ENCODE measurements at places on chromosomes 6 and 20.

DNA sequence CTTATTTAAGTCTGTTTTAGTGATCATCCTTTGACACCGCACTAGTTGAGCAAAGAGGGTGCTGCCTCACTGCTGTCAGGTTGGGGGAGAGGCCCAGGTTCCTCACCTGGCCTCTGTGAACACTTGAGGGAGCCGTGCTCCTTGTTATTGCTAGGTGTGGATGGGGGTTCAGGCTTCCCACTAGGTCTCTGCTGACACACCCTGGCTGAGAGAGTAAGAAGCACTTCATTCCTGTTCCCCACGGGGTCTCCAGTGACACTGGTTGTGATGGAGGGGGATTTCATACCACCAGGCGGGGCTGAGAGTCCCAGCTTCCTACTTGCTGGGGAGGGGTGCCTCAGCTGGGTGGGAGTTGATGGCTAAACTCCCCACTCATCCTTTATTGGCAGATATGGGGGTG, 11.1 kb upstream of the NOTCH4 start:
- no peak for DNase-seq

GRCh38 chr6:154537511-154538325, 27.2 kb upstream of the CNKSR3 start:
- DNase-seq: no peak

DNA sequence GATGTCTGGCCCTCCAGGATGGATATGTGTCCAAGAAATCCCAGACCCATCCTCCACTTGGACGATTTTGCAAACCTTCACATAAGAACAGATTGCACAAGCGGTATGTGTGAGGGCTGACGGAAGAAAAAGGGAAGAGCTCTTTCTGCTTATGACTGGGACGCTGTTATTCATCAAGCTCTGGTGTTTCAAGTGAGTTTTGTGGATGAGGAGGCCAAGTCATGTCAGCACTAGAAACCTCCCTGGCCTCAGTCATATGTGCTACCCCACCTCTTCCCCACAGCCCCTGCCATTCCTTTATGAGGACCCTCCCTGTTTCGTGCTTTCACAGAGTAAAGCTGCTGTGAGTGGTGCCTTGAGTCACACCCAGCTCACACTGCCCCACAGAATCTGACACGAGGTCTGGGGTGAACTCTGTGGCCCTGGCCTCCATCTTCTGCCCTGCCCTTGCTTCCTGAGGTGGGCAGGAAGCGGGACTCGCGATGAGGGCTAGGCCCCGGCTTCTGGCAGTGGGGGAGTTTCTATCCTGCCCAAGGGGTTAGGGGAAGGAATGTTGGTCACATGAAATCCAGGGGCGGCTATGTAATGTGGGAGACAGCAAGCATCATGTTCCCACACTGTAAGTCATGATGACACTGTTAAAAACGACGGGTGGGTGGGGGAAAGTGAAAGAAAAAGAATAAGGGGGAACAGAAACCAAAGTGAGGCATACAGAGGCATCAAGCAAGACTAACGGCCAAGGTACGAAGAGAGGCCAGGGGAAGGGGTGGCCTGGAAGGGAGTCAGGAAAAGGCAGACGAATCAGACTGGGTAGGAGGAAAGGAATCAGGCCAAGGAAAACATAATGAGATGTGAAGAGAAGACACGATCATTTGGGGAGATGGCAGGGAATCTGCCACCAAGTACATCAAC, 78.1 kb downstream of the PRDM1 start:
- DNase-seq: peak; percentile 57

DNA sequence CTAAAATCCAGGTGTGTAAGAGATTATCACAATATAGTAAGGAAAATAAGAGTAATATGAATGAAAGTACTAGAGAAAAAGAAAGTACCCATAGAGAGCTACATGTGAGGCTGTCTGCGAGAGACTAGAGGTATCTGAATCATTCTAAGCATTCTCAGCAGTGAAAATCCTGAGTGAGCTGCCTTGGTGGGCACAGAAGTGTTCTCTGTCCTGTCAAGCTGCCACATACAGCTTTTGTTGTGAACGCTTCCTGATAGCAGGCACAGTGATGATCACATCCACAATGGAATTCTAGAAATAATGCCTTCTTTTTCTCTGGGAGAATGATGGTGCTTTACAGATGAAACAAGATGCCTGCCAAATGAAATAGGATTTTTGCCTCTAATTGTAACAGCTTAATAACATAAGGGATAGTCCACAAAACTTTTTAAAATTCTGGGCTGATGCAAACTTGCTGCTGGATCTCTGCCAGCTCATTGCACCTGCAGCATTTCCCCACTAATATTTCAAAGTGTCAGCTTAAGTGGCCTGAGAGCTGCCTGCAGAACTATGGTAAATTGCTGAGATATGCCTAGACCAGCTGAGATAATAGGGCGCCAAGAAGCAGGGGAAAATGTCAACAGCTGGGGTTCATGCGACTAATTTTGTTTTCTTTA, 620.5 kb downstream of the DOK5 start:
- DNase-seq: no peak

- no peak for DNase-seq
Measured at GRCh38 chr20:32455171-32455900, 97.2 kb downstream of the ASXL1 start.

- peak; percentile 43 for DNase-seq
Measured at GRCh38 chr6:15365273-15365687, 119.4 kb downstream of the JARID2 start.

GRCh38 chr6:85579581-85579980, 14.1 kb downstream of the SNX14 start:
- no peak for DNase-seq

- DNase-seq: no peak
Measured at GRCh38 chr6:147752689-147753403, 244.4 kb downstream of the SAMD5 start.

- no peak for DNase-seq
Measured at GRCh38 chr6:12343122-12343439, 52.9 kb downstream of the EDN1 start.

GRCh38 chr6:108476847-108477430, 83.8 kb upstream of the FOXO3 start:
- no peak for DNase-seq

GRCh38 chr6:48169635-48170034, 58.6 kb upstream of the PTCHD4 start:
- no peak for DNase-seq
